ENCODE measurements at places on chromosomes 11 and 22. TPM values are rescaled to one million over a fixed set of nuclear protein-coding genes. Genes with fewer than 3 reads are reported as not detected.

OLFML1 gene
- total RNA-seq, result not detected

CHADL gene
- 3.0 TPM for total RNA-seq

OR52H1 gene
- 0.30 TPM for total RNA-seq

OR2AG2 gene
- total RNA-seq, result 0.28 TPM

POU2AF3 gene
- total RNA-seq, result not detected

NFAM1 gene
- 0.09 TPM for total RNA-seq

DEFB131B gene
- not detected for total RNA-seq

All from smooth muscle cell of the umbilical artery (primary cell).